ENCODE measurements at places on chromosomes 12 and 14. TPM values are rescaled to one million over a fixed set of nuclear protein-coding genes. Genes with fewer than 3 reads are reported as not detected.

The DDIT3 gene
- total RNA-seq = 15.5 TPM

DNA sequence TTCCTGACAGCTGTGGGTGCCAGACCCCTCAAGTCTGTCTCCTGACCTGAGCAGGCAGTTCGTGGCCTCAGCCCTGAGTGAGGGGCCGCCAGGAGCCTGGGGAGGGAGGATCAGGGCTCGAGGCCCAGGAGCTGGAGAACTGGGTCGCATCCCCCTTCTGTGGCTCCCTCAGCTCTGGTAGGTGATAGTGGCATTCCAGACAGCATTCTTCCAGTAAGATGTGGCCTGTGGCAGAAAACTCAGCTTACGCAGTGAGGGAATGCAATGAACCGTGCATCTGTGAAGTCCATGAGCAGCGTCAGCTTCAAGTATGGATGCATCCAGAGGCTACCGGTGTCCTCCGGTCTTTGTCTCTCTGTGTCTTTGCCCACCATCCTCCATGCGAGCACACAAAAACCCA is 28.4 kb upstream of the FBRSL1 start:
- DNase-seq = no peak

The PLEKHA5 gene
- 3.3 TPM for total RNA-seq

DNA sequence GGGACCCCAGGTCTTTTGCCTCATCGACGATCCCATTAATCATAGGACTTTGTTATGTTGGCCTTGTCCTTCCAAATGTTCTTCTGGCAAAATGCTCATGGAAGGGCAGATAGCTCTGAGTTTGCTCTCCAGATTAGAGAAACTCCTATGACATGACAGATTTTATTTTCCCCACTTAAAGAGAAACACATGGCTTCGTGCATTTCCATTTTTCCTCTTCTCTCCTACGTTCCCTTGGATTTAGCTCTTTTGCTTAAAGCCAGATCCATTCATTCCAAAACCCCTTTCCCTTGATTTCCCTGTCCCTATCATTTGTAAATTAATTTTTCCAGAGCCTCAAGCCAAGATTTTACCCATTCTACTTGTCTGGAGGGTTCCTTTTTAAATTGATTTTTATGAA is 2.9 kb downstream of the PRIMA1 start:
- no peak for DNase-seq

DNA sequence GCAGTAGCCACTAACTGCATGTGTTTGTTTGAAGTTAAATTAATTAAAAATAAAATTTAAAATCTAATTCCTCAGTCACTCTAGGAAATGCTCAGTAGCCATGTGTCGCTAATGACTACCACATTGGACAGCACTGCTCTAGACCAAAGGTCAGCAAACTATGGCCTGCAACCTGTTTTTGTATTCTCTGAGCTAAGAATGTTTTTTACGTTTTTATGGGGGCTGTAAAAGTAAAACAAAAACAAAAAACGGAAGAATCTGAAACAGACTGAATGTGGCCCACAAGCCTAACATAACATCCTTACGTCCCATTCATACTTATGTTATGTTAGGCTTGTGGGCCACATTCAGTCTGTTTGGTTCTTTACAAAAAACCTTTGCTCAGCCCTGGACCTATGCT is 57.8 kb downstream of the LIN52 start:
- DNase-seq = no peak

- no peak for DNase-seq
Measured at GRCh38 chr14:38404100-38404541, 148.2 kb upstream of the CLEC14A start.

DNA sequence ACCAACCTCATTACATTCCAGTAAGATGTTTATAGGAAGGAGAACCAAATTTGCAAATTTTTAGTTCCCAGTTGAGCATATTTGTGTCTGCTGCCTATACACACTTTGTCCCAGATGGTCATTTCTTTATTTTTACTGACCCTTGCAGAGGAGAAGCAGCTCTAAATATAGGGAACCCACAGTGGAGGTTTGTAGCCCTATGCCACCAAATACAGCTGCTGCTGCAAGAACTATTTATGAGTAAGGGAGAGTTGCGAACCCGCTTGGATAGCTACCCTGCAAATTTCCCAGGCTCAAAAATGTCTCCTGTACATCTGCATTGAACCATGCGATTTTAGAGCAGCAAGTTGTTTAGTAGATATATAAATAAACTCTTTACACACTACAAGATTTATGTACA is 48.2 kb downstream of the NAV3 start:
- DNase-seq = no peak

DNA sequence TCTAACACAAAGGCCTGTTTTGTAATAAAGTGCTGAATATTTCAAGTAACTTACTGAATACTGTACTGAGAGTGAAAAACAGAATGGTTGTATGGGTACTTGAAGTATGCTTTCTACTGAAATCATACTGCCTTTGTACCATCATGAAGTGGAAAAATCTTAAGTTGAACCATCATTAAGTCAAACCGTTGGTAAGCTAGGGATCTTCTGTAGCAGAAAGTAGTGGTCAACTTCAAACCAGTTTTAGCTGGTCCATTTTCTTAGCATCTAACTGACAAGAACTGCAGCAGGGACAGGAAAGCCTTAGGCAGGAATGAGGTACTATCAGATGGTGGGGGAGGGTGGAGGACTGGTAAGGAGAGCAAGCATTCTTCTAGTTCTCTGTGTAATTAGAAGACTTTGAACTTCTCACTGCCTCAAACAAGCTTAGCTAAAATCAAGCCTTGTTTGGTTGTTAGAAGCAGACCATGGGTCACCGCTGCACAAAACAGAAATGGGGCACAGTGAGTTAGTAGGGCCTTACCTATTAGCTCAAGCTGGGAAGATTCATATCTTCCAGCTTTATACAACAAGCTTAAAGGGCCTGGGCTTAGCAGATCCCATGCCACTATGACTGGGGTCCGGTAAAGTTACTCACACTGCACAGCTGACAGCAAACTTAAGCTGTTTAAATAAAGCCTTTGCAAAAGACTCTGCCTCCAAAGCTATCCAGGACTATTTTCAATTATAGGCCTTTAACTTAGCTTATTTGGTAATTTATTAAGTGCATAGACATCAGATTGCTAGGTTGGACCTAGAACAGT is 73.8 kb downstream of the ACADS start:
- DNase-seq = no peak

DNA sequence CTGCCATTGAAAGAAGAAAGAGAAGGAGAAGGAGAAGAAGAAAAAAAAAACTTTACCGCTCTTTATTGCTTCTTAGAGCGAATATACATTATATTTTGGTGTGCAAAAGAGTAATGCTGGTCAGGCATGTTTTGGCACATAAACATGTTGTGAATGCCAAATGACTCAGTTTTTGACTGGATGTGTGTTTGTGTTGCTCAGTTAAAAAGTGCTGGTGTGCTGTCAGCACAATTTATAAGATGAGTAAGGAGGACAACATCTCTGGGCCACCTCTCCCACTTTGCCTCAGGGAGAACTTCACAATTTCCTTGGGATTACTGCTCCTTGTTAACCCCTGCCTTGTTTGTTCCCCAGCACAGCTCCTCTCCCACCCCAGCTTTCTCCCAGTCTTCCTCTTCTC is 584.8 kb downstream of the ETNK1 start:
- no peak for DNase-seq

DNA sequence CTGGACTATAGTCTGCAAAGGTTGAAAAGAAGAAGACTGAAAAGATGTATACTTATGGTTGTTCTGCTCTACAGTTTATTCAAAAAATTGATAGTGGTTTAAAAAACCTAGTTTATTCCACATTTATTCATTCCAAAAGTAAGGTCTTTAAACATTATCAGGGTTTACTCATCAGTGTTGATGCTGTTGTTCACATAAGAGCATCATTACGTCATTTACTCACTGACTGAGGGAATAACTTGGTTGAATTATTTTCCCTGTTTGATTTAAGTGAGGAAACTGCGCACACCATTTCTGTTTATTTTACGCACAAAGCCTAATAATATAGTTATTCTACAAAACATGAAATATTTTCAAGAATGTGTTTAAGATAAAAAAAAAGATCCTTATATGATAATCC is 303.1 kb upstream of the PRKD1 start:
- no peak for DNase-seq

GRCh38 chr14:96783915-96784224 is 13.3 kb upstream of the VRK1 start:
- DNase-seq = no peak

- DNase-seq = no peak
Measured at GRCh38 chr12:104329707-104330532, 26.4 kb downstream of the EID3 start.

- DNase-seq = no peak
Measured at GRCh38 chr12:68612202-68612601, 1.5 kb downstream of the RAP1B start.

- DNase-seq = no peak
Measured at GRCh38 chr14:96852823-96853422, 55.7 kb downstream of the VRK1 start.

The CCER1 gene
- not detected for total RNA-seq

GRCh38 chr12:48263617-48264016 is 60.5 kb upstream of the OR10AD1 start:
- DNase-seq = no peak

GRCh38 chr12:55972042-55972441 is 1.8 kb upstream of the RAB5B start:
- no peak for DNase-seq

Measured in psoas muscle (tissue), 8 donors.